ENCODE measurements at places on chromosomes 16 and 17.

- no peak for DNase-seq
These were observed 11.1 kb downstream of the SCN4A start for GRCh38 chr17:63961355-63962212.

GRCh38 chr16:57807252-57807967, 5.1 kb upstream of the KIFC3 start:
- no peak for DNase-seq

- DNase-seq: no peak
These were observed 358.6 kb upstream of the ASIC2 start for GRCh38 chr17:33651686-33652085.

GRCh38 chr17:10532026-10532425, 13.7 kb upstream of the MYH1 start:
- no peak for DNase-seq

DNA sequence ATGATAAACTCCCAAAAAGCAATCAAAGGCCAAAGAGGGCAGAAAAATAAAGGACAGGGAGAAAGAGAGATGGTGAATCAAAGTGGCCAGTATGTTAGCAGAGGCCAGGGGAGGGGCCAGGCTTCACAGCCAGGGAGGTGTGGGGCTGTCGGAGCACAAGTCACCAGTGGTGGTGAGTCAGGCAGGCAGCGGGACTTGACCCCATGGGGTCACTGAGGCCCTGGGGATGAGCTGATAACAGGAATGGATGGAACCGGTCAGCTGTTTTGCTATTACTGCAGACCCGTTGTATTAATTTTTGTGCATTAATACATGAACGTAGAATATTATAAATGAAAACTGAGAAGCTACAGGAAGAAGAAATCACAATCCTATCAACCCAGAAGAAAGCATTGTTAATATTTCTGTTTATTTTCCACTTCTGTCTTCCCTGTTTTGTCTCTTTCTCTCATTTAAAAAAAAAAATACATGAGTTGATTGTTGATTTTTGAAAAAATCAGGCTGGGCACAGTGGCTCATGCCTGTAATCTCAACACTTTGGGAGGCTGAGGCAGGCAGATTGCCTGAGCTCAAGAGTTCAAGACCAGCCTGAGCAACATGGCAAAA, 106.9 kb downstream of the SOCS1 start:
- no peak for DNase-seq

DNA sequence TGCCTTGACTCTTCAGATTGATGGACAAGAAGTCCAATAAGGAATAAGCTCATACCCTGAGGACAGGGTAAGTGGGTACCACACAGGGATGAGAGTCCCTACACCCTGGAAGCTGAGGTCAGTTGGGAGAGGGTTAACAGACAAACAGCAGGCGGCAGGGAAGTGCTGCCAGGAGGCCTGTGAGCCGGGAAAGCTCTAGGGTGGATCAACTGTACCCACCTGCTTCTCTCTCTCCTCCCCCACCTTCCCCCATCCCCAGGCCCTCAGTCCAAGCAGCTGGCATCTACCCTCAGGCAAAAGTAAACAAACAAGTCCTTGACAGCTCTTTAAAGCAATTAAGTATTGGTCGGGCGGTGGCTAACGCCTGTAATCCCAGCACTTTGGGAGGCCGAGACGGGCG, 20.7 kb upstream of the MYLK3 start:
- DNase-seq: no peak

- no peak for DNase-seq
These were observed 186.4 kb downstream of the BCAS3 start for GRCh38 chr17:60863892-60864707.

GRCh38 chr17:6079155-6079888, 9.1 kb downstream of the WSCD1 start:
- no peak for DNase-seq

DNA sequence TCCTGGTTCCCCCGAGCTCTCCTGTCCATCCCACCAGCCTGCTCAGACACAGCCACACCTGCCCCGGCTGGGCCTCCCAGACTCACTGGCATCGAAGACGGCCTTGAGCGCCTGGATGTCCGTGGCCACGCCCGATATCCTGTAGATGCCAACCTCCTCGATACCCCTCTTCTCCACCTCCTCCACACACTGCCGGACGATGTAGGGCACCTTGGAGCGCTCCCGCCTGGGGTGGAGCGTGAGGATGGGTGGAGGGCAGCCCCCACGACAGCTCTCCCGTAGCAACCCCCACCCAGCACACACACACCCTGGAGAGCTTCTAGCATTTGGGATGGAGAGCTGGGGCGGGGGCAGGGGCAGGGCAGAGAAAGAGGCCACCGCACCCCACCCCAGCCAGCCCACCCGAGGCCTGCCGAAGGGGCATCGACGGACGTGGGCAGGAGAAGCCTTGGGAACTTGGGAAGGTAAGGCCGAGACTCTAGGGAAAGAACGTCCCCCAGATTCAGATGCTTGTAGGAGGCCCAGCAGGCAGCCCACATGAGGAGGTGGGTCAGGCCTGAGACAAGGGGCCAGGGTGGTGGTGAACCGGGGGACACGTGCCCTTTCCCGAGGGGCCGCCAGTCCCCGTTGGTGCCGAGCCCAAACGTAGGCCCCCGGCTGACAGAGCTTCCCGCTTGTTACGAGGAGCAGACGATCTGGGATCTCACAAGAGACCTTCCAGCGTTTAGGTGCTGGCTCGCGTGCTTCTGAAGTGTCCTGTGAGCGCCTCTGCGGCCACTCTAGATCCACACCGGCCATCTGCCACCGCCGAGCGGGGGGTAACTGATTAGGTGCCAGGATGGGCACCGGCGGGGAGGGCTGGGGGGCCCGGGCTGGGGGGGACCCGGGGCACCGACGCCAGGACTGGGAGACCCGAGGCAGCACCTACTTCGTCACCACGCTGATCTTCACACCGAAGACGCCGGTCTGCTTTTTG, 15.1 kb downstream of the TIMM22 start:
- no peak for DNase-seq

- no peak for DNase-seq
These were observed 5.7 kb downstream of the IRX5 start for GRCh38 chr16:54936201-54936978.

DNA sequence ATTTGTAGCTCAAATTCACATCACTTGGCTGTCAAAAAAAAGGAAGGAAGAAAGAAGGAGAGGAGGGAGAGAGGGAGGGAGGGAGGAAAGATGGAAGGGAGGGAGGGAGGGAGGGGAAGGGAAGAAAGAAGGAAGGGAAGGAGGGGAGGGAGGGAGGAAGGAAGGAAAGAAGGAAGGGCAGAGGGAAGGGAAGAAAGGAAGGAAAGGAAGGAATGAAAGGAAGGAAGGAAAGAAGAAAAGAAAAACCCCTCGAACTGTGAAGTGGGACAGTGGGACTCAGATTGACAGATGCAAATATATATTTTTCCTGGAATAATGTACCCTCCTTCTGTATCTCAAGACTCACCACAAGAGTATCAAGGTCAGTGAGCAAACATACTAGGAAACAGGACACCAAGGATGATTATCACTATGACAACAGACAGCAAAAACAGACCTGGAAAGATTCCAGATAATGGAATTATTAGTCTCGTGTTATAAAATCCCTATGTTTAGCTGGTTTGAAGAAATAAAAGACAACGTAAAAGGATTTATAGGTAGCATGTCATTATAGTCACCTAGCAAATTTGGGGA, 24.2 kb upstream of the ABCA3 start:
- no peak for DNase-seq

GRCh38 chr16:1657841-1658240, 20.2 kb upstream of the JPT2 start:
- no peak for DNase-seq

- no peak for DNase-seq
These were observed 154.4 kb downstream of the CLEC16A start for GRCh38 chr16:11098601-11099390.

- DNase-seq: no peak
These were observed 1.0 kb downstream of the TSPOAP1 start for GRCh38 chr17:58327363-58328194.

- no peak for DNase-seq
These were observed 112.6 kb downstream of the USP22 start for GRCh38 chr17:20930081-20930760.

- DNase-seq: no peak
These were observed 9.9 kb upstream of the LCAT start for GRCh38 chr16:67953641-67954375.

Measured in Calu3 (cell line).